Spleen (tissue), 13 donors: ENCODE measurements at places on chromosomes 2 and 18. TPM values are rescaled to one million over a fixed set of nuclear protein-coding genes. Genes with fewer than 3 reads are reported as not detected.

CDH2 gene
- total RNA-seq, result 40.2 TPM

TANC1 gene
- 22.6 TPM for total RNA-seq

ARMC9 gene
- total RNA-seq, result 4.6 TPM

GRCh38 chr2:62426154-62426912, 79.7 kb downstream of the TMEM17 start:
- H3K4me1 ChIP-seq, result no peaks in the 10 kb centered on the region
- H3K27ac ChIP-seq, result no peak overlapping the region
- H3K27me3 ChIP-seq, result no peaks in the 10 kb centered on the region
- no peak overlapping the region for H3K4me3 ChIP-seq
- DNase-seq, result no peak

TEX44 gene
- total RNA-seq, result not detected

METAP1D gene
- total RNA-seq, result 11.9 TPM

- H3K4me3 ChIP-seq, result no peak overlapping the region
- H3K4me1 ChIP-seq, result no peaks in the 10 kb centered on the region
- H3K27ac ChIP-seq, result no peak overlapping the region
- H3K36me3 ChIP-seq, result no peaks in the 10 kb centered on the region
- DNase-seq, result no peak
Measured at GRCh38 chr2:208224802-208225201, 30.1 kb downstream of the IDH1 start.
